ENCODE measurements at places on chromosomes 13 and 19.

DNA sequence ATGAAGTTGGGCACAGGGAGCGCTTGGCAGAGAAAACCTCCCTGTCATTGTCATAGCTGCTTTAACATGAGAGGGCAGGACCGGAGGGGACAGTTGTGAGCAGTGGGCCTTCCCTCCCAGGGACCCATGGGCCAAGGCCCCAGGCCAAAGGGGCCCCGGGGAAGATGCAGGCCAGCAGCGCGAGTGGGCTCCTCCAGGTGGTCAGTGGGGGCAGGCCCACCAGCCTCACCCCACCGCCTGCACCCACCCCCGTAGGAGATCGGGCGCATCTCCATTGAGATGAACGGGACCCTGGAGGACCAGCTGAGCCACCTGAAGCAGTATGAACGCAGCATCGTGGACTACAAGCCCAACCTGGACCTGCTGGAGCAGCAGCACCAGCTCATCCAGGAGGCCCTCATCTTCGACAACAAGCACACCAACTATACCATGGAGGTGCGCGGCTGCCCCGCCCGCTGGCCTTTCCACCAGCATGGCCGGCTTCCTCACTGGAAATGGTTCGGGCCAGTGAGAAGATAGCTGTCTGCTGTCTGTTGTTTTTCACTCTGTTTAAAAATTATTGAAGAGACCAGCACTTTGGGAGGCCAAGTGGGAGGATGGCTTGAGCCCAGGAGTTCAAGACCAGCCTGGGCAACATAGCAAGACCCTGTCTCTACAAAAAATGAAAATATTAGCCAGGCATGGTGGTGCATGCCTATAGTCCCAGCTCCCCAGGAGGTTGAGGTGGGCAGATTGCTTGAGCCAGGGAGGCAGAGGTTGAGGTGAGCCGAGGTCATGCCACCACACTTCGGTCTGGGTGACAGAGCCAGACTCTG is 18.6 kb downstream of the CAPN12 start:
- DNase-seq, result no peak

GRCh38 chr19:45152504-45153338 is 8.1 kb downstream of the NKPD1 start:
- peak; percentile 33 for DNase-seq

GRCh38 chr13:111914241-111915103 is 152.5 kb upstream of the SOX1 start:
- no peak for DNase-seq

DNA sequence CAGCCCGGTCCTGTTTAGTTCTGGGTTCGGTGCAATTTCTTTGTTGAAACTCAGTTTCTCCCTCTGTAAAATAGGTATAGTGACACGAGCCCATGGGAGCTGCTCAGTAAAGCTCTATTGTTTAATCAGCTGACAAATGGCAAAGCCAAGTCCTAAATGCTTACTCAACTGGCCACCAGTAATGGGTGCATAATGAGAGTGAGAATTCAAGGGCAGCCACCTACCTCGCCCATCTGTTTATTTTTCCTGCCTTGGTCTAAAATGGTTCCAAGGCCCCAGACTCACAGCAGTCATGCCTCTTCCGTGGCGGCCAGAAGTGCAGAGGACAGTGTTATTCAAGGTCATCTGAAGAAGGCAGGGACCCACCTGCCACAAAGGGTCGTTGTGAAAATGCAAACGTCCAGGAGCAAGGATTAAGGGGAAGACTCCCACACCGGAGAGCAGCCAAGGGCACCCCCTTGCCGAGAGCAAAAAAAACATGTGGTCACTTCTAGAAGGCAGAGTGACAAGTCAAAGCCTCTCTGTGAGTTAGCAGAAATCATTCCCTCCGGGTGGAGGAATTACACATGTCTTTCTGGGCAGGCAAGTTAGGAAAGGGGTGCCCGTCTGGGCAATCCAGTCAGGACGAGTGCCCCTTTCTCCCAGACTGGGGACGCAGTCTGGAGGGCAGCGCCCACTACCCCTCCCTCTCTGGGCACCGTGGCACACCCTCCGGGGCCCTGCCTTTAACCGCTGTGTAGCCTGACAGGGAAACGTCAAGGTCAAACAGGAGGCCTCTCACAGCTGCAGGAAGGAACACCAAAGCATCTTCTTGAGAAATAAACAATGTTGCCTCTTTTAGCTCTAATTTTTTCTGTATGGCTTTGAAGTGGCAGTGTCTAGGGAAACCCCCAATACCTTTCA is 186.2 kb downstream of the FOXO1 start:
- no peak for DNase-seq

- DNase-seq, result no peak
Observed at GRCh38 chr13:64819081-64819480, 2411.1 kb downstream of the PCDH9 start.

DNA sequence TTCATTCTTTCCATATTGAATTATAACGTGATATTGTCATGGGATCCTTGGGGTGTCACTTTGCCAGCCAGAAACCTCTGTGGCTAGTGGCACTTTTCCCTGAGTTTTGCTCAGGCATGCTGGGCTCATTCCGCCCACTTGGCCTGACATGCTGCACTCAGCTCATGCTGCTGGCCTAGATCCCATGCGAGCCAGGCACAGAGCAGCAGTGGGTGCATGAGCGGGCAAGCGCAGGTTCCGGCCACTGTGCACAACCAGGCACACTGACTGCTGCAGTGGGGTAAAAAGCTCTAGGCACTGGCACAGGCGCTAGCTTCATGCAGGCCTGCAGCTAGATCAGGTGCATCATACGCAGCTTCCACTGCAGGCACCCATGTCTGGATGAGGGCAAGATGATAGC is 221.2 kb downstream of the MAB21L1 start:
- no peak for DNase-seq

DNA sequence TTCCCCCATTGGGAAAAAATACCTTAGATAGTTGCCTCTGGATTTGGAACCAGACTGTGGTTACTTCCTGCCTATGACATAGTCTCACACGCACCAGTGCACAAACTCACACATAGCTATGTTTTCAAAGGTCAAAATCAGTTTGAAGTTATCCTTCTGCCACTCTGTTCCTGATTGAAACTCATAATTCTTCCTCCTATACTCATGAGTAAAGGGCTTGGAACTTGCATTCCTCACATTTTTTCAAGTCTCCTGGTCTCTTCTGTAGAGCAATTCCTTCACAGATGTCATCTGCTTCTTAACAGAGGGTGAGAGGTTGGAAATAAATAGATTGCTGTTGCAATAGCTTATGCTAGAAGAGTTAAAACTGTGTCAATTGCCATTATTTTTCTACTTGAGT is 18.6 kb upstream of the POSTN start:
- DNase-seq, result no peak

- DNase-seq, result no peak
Observed at GRCh38 chr13:68345963-68346531, 1115.9 kb upstream of the PCDH9 start.

DNA sequence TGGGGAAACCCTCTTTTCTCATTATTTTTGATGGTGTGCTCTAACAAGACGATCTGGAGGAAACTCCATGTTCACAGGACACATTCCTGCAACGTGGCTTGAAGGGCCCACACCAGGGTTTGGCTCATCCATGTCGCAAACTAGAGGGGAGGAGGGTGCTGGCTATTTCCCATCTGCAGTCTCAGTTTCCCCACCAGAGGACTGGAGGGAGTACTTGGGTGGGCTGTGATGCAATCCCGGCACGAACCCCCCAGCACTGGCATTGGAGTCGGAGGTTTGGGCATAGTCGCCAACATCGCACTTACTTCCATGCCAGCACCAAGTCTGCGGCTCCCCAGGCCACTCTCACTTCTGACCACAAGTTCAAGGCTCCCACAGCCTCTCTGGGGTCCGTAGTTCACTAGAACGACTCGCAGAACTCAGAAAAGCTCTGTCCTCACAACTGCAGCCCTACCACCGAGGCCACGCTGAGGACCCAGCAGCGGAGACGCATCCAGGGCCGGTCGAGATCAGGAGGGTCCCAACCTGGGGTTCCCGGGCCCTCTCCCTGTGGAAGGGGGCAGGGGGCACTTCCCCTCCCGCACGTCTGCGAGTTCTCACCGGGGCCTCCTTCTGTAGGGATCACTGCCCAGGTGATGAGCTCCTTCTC is 165.6 kb upstream of the SOX1 start:
- no peak for DNase-seq

GRCh38 chr13:23811366-23812062 is 77.7 kb downstream of the MIPEP start:
- no peak for DNase-seq

DNA sequence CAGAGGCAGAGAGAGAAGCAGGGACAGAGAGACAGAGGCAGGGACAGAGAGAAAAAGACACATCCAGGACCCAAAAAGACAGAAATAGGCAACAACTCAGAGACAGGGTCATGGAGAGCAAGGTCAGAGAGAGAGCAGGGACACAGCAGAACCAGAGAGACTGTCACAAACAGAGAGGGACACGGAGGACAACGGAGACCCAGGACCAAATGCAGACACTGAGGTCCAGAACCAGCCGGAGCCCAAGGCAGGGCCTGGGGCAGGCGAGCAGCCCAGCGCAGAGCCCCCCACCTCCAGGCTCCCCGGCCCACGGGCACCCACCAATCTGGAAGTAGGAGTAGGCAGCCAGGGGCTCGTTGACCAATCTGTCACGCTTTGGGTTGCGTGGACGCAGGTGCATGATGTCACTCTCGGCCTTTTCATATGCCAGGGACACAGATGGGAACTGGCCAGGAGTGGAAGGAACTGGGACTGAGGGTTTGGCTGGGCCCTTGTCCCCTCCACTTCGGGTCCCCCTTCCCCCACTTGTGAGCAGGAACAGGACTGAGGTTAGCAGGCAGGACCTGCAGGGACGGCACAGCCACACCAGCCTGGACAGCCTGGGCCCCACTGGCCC is 8.1 kb downstream of the TMEM147 start:
- no peak for DNase-seq

DNA sequence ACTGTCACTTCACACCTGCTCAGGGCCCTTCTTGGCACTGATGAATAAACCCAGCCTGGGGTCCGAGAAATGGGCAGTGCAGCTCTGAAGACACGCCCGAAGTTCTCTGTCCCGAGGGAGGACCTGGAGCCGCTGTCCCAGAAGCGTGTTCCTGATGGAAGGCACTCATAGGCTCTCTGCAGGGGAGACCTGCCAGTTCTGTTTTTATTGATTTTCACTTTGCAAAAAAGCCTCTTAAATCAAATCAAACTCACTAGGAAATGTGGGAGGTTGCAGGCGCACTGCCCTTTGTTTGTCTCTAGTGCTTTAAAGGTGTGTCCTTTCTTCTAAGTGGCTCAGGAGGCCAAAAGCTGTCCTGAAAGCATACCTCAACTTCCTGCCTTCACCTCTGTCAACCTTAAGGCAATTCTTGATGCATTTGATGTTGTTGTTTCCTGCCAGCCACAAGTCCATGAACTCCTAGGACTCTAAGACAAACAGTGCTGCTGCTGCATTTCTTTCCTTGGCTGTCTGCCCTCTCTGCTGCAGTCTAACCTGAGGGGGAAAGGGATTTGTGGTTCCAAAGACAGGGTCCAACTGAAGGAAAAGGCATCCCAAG is 663.2 kb downstream of the UQCRFS1 start:
- DNase-seq, result no peak

DNA sequence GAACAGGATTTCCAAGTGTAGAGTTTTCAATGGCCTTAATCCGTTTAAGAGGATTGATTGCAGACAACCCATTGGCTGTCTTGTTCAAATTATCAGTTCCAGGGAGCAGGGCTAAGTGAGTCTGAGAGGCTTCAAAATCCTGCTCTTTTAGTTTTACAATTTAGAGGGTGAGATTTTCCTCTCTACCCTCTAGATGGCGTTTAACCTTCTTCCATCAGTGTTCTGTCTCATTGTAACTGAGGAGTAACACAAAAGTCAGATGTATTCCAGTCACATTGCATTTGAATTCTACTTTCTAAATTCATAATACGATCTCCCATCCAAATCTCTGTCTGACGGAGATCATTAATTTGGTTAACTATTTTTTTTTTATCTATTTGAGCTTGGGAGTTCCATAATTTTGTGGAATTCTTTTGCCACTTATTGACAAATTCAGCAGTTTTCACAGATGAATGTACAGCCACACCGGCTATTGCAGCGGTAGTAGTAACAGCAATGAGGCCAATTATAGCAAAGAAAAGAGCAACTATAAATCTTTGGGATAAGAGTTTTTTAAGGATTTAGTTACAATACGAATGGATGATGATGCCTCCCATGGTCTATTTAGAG is 7.8 kb upstream of the C19orf84 start:
- peak; percentile 63 for DNase-seq

- no peak for DNase-seq
Observed at GRCh38 chr19:7981199-7981598, 24.2 kb downstream of the ELAVL1 start.

GRCh38 chr13:40306817-40307216 is 359.6 kb downstream of the FOXO1 start:
- peak; percentile 3 for DNase-seq

GRCh38 chr19:7550987-7551761 is 15.7 kb downstream of the PNPLA6 start:
- no peak for DNase-seq

DNA sequence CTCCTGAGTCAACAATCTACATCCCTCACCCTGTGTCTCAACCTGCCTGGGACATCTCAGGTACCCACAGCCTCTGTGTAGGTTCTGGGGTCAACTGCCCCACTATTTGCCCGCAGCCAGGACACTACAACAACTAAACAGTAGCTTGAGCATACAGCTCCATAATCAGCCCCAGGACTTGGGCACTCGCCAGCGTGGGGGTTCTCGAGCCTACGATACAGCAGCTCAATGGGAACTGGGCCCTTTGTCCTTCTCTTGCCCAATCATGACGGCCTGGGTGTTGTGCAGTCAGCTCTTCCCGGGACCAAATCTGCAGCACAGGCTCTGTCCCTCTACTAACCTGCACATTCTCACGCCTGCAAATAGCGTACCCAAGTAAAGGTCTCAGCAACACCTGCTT is 1.3 kb downstream of the ZNF180 start:
- no peak for DNase-seq

DNA sequence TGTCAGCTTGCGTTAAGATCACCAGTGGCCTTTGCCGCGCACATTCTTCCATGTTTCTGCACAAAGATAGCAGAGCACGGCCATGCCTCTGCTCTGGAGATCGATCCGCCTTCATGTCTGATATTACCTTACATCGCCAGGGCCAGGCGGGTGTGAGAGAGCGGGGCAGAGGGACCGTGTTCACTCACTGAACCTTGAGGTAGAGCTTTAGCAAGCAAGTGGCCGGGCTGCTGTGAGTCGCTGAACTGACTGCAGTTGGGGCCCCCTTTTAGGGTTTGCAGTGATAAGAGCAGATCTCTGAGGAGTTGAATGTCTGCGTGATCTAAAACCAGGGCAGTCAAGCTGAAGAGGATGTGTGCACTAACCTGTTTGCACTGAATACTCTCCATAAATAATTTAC is 275.4 kb upstream of the OBI1 start:
- no peak for DNase-seq

All from suppressor macrophage treated with lipopolysaccharide for 4 hours (primary cell).